ENCODE measurements at places on chromosomes 7 and 10.

DNA sequence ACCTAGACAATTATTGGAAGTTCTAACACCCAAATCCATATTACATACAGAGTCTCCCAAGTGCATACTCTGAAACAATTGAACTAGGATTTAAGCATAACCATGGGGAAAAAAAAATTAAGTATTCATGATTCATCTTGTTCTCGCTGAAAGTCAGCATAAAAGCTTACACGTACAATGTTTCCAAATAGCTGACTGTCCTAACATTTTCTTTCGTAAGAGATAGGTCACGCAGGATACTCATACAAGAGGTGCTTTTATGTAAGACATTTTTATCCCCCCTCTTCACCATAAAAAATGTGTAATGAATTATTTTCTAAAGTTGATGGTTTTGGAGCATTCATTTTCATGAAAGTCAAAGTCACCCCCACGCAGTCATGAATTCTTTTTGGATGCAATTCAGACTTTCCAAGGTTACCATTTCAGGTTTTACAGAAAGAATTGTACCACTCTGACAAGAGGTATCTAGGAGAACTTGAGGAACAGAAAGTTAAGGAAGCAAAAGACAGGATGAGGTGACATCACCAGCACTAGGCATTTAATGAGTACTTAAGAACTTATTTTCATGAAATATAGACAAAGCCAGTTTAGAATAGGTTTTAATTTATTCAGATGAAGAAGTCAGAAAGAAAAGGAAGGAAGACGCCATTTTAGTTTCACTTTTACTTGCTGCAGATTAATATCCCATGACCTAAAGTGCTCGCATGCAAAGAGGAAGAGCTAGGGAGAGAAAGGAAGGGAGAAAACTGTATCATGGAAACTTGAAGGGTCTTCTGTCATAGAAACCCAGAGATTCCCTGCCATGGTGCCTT lies 55.8 kb downstream of the TMEM26 start:
- no peak for DNase-seq

- peak; percentile 52 for DNase-seq
Observed at GRCh38 chr10:33008499-33009243, 50.6 kb upstream of the ITGB1 start.

- DNase-seq: no peak
Observed at GRCh38 chr10:17861760-17862159, 52.6 kb downstream of the MRC1 start.

DNA sequence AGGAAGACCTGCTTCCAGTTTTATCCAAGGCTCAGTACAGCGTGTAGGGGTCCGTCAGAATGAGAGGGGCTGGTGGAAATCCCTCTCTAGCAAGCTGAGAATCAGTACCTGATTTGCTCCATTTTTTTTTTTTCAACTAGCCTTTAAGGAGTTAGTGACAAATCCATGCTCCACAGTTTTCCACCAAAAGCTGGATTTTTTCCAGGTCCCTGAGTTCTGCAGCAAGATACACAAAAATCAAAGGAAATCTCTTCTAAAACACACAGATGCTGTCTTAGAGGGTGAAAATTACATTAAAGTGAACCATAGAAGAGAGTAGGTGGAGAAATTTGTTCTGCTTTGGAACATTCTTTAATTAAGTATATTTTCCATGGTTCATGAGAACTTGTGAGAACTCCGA lies 30.4 kb downstream of the MDFIC start:
- no peak for DNase-seq

- no peak for DNase-seq
Observed at GRCh38 chr10:24750695-24751094, 27.0 kb upstream of the ARHGAP21 start.

DNA sequence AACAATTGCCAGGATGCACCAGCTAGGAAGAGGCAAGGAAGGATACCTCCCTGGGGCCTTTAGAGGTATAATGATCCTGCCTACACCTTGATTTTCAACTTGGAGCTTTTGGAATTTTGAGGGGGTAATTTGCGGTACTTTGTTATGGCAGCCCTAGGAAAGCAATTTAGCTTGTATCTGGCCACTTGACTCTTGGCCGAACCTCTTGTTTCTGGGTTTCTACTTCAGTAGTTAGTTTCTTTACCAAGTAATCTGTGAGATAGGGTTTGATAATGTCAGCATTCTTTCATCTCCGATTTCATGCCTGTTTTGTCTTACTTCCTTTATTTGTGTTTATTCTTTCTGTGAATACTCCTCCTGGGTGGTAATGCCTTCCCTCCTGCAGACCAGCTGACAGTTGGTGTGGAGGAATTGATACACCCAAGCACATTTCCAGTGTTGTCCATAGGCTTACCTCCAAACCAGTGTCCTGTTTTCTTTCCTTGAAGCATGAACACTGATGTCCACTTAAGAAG lies 163.7 kb downstream of the SND1 start:
- DNase-seq: no peak

GRCh38 chr10:104028146-104028545 lies 57.5 kb downstream of the COL17A1 start:
- DNase-seq: no peak

- no peak for DNase-seq
Observed at GRCh38 chr7:147249956-147250355, 1133.4 kb downstream of the CNTNAP2 start.

DNA sequence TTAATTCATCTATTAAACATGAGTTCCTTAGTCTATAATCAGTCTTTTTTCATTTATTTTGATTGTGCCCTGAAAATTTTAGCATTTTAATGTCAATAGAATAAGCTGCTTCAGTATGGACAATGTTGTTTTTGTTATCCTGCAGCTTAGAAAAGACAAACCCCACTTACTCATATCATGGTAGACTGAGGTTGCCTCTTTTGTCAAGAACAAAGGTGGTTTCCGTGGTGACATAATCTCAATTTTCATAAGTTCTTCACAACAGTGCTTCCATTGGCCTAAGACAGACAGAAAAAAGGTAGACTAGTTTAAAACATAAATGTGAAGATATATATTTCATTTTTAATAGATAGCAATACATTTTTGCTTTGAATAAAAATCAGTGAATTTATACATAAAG lies 69.1 kb downstream of the RTKN2 start:
- DNase-seq: no peak

DNA sequence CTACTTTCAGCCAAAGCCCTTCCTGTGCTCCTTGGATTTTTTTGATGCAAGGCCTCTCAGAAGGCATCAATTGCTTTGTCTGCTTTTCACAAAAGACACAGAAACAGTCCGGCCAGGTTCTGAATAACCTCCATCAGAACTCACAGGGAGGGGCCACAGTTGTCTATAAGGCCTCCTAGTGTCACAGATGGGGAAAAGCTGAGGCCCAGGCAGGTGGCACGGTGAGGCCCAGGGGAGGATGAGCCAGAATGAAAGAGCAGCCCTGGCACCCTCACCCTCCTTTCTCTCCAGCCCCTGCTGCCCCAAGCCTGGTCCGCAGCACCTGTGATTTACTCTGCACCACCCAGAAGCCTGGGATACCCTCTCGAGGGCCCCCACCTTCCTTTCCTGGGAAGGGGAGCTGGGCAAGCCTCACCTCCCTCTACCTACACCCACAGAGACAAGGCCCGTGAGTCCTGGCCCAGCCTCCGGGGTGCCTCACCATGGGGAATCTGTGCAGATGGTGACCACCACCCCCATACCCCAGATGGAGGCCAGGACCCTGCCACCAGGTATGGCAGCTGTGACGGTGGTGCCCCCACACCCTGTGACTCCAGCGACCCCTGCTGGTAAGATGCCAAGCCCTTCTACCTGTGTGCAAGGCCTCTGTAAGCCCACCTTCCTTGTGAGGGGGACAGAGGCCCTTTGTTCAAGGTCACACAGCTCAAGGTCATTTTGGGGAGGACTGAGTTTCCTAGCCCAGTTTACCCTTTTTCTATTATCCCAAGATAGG lies 26.2 kb upstream of the ZNF467 start:
- peak; percentile 74 for DNase-seq

DNA sequence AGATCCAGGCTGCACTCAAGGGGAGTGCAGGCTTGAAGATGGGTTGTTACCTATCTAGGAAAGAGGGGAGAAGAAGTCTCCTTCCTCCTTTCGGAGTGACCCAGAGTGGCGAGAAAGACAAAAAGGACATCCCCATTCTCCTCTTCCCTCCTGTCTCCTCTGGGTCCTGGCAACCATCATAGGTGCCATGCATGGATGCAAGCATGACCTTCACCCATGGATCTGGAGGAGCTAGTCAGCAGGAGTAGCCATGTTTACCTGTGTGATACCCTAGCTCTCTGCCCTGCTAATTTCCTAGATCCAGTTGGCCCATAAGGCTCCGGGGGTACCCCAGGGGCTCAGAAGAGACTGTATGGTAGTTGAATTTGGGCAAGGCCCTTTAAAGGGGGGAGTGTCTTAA lies 17.2 kb upstream of the CROT start:
- DNase-seq: no peak

- no peak for DNase-seq
Observed at GRCh38 chr7:157692460-157693011, 355.7 kb downstream of the DNAJB6 start.

- no peak for DNase-seq
Observed at GRCh38 chr10:132866601-132867381, 75.6 kb downstream of the CFAP46 start.

GRCh38 chr7:123210986-123211385 lies 11.2 kb upstream of the SLC13A1 start:
- no peak for DNase-seq
